ENCODE measurements at places on chromosomes 1 and 21.

- no peak for DNase-seq
Measured at GRCh38 chr1:27335506-27336422, 6.1 kb upstream of the SYTL1 start.

DNA sequence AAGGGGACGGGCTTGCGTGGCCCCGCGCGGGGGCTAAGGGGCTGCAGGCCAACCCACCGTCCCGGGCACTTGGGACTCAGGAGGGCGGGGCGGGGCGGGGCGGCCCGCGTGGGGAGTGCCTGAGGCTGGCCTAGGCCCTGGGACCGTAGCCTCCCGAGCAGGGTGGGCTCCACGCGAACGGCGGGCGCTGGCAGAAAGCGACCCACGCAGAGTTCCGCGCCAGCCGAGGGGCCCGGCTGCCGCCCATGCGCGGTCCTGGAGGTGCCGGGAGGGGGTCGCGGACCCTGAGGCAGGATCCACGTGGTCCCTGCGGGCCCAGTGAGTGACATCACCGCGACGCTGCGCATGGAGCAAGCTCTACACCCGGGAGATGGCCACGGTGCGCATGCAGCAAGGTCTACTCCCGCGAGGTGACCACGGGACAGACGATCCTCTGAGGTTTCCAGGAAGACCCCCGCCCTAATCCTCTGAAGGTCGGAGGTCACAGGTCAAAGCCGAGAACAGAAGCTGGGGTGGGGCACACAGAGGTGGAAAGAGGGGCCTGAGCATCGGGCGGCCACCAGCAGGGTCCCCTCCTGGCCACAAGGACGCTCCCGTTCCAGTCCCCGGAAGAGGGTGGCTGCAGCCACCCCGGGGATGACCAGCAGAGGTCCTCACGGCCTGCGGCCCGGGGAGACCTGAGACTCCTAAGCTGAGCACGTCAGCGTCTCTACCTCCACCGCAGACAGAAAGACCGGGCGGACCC lies 13.5 kb upstream of the SLC19A1 start:
- DNase-seq: peak; percentile 9

DNA sequence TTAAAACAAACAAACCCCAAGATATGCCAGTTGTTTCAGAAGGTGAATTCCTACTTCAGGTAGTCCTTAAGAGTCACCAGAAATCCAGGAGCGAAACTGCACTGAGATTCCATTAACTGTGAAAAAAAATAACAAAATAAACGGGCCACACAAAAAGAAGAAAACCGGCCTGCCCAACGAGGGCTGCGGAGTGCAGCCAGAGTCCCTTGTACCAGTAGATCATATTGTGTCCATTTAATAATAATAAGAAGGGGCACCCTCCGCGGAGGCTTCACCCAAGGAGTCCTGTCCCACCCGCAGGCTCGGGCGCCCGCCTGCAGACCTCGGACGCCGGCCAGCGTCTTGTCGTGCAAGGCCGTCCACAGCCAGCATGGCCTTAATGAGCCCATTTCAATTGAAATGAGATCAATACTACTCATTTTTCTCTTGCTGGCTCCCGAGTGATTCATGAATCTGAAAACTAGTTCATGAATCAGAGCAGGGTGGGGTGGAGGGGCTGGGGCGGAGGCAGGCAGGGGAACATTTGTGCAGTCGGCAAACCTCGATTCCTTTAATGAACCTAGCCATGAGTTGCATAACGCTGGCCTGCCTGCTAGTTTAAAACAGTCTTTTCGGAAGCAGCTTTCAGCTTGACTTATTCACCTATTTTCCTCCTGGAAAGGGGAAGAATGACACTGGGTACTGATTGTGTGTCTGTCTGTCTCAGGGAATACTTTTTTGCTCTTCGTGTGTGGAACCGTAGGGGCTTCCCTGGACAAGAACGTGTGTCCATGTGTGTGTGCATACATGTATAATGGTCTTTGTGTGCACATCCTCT lies 113.1 kb upstream of the IRF2BP2 start:
- DNase-seq: no peak

GRCh38 chr21:19275065-19275464 lies 871.5 kb upstream of the TMPRSS15 start:
- no peak for DNase-seq

DNA sequence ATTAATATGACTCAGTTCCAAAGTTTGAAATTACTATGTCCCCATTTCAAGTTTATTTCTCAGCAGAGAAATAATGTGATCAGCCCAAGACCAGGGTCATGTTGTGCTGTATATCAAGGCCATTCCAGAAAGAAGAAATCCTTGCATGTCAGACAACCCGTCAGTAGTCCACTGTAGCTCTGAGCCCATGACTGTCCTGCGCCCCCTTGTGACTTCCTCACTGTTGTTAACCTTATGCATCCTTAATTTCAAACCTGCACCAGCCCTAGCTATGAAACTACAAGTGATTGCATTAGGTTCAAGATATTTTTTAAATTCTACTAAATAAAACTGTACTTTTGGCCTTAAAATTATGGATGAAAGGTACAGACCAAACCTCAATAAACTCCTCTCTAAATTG lies 133.0 kb downstream of the LRRC7 start:
- no peak for DNase-seq

DNA sequence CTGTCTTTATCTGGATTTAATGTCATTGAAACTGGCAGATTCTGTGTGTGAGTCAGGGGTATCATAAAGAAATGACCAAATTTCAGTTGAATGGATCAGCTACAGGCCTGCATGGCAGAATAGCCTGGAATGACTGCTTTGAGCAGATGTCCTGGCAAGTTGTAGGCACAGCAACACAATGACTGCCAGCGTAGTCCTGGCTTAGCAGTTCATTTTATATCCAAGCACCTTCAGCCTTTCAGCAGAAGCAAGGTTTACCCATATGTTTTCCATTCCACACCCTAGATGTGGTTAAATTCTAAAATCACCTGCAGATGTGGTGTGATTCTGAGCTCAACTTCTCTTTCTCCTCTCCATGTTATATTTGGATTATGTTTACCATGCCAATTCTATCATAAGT lies 22.3 kb upstream of the PTGFR start:
- DNase-seq: no peak

DNA sequence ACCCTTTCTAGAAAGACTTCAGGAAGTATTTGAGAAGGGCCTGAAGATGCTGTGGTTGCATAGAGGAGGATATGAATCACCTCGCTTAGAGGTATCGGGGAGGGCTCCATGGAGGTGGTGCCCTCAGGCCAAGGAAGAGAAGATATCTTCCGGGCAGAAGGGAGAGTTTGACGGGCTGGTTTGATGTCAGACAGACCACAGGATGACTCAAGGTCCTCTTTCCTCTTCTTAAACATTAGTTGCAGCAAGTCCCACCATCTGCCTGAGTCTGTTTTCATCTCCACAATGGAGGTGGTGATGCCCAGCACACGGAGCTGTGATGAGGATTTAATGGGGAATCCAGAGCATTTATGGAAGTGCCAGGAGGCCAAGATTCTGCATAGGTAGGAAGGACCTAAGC lies 25.1 kb upstream of the RUNX3 start:
- DNase-seq: no peak

- DNase-seq: no peak
Measured at GRCh38 chr1:21126324-21126723, 50.4 kb downstream of the EIF4G3 start.

DNA sequence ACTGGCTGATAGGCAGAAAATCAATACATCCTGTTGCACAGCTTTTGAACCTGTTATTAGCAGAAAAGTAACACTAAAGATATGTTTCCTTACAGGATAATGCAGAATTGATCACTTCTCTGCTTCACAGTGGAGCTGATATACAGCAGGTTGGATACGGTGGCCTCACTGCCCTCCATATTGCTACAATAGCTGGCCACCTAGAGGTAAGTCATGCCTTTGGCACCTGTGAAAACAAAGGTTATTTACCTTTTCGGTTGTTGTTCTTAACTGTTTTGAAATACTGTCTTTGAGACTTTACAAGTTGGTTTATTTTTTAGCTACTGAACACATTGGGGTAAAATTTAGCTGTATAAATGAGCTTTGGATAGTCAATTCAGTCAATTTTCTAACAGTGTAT lies 36.3 kb downstream of the TNNI3K start:
- DNase-seq: no peak

DNA sequence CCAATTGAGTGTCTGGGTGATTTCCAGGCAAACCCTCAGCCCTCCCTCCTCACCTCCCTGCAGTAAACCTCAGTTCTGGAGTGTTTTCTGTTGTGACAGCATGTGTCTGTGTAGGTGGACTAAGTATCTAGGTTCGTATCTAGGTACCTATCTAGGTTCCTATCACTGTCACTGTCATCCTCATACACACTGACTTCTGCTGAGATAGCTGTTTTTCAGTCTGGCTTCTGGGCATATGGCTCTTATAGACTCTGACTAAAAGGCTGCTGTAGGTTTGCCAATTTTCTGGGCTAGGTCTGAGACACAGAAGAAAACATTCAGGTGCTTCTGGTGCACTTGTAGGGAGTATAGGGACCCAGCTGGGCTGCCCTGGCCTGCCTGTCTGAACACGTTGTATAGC lies 8.1 kb upstream of the TRIM67 start:
- DNase-seq: peak; percentile 70

GRCh38 chr1:64601207-64601606 lies 131.3 kb downstream of the CACHD1 start:
- DNase-seq: peak; percentile 47

DNA sequence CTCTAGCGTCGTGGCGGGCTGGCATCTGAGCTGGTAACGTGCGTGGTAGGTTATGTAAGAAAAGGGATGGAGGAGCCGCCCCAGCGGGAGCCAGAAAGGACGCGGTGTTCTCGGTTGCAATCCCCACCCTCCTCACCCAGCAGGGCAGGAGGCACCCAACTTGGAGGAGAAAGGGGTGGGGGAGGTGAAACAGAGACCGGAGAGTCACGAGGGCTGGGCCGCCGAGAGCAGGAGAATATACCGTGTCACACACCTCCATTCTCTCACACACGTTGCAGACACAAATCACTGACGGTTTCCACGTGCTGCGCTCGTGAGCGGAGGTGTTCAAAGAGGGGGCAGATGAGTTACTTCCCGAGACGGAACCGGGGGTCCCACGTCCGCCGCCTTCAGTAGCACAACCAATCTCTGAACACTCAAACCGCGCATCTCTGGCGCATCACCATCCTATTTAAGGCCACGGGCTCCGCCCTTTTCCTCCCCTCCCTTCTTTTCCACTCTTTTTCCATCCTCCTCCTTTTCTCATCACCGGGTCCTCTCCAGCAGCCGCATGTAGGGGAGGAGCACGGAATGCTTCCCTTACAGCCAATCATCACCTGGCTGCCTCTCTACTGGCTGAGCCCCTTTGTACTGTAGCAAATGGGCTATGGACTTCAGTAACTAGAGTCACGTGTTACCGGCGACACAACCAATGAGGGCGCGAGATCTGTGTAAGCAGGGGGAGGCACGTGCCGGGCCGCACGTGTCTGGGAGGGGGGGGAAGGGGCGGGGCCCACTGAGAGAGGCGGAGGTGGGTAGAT lies at the start of gene CIART:
Gene CIART (plus strand): TSS at position 797 of the 800 bp plus-strand sequence. CDS start 714 bp downstream, outside the sequence.
- peak; percentile 91 for DNase-seq

GRCh38 chr1:1910033-1910465 lies 5.0 kb upstream of the CALML6 start:
- DNase-seq: no peak

DNA sequence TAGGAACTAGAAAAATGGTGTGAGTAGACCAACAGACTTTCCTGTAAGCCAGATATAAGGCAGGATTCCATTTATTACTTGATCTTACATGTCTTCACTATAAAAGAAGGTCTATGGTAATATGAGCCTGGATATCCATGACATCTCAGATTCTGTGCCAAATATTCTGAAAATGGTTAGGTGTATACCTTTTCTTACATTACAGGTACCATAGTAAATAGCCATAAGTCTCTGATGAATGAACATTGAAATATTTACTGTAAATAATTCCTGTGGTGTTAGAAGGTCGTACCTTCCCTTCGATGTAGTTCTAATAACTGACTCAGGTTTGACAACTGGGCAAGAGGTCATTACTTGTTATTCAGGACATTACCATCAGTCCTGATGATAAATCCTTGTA lies 657.9 kb downstream of the BRINP3 start:
- DNase-seq: no peak

DNA sequence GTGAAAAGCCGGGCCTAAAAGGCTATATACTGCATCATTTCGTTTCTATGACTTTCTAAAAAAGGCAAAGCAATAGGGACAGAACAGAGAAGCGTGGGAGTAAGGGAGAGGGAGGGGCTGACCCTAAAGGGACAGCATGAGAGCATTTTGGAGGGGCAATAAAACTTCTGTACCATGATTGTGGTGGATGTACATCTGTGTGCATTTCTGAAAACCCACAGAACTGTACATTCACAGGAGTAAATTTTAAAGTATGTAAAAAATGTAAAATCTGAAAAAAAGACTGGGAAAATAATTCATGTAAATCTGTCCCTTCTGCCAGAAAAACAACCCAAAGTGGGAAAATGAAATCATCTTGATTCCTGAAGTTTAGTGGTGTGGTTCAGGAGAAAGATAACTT lies 235.4 kb downstream of the CENPF start:
- DNase-seq: no peak

DNA sequence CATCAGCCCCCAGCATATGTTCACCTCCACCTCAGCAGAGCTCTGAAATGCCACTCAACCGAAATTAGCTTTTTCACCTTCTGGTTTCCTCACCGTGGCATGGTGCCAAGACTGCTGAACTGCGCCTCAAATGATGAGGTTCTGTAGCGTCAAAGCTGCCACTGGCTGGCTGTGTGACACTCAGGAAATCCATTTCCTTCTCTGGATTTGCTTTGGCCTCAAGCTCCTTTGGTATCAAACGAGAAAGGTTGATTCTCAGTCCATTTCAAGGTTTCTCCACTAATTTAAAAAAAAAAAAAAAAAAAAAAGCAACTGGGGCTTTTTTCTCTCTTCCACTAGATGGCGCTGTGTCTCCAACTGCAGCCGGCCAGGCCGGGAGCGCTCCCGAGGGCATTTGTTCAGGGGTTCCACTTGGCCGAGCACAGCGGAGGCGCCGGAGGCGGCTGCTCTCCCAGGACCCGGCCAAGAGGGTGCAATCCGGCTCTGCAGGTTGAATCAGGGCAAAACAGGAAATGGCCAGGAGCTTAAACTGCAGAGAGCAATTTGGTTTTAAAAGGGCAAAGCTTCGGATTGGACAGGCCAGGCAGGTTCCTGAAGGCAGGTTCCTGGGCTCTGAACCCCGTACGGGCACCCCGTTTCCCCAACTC lies 26.5 kb upstream of the PLA2G2C start:
- DNase-seq: peak; percentile 92

- peak; percentile 32 for DNase-seq
Measured at GRCh38 chr1:105137543-105138457, 1388.1 kb downstream of the AMY1C start.

- DNase-seq: no peak
Measured at GRCh38 chr1:246267896-246268295, 239.2 kb downstream of the SMYD3 start.

Data from NCI-H2171 (cell line).